ENCODE measurements at places on chromosomes 5 and 9.
A peak's percentile ranks its signal among the peaks of the same experiment; 100 is the strongest.

DNA sequence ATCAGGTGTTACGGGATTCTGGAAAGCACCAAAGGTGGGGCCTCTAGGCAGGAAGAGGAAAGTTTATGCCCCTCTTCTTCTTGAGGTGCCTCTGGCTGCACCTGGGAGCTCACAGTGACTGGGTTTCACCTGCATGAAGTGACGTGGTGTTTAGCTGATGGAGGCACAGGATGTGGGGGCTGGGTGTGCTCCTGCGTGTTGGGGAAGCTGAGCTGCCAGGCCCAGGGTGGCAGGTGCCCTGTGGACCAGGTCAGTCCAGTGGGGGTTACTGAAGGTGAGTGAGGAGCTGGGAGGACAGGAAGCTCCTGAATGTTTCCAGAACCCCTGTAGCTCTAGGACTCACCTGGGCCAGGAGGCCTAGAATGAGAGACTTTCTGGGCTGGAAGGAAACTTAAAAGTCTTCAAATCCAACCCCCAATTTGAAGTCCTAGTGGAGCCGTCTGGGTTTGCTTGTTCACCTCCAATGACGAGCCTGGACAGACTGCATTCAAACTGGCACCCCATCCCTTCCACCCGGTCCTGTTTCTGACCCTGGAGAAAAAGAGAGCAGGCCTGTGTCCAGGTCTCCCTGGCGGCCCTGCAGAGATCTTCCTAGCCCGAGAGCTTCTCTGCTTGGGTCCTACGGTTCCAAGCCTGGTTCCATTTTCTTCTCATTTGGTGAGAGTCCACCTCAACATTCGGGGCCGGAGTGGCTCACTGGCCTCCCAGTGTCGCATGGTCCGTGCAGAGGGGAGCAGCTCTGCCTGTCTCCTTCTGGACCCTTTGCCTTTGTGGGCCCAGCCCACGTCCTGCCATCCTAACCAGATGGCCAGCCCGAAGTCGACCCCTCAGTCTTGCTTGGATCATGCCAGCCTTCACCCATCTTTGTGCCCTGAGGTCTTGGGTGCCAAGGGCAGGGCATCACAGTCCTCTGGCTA is 22.3 kb downstream of the TRAF1 start:
- no peak for DNase-seq

DNA sequence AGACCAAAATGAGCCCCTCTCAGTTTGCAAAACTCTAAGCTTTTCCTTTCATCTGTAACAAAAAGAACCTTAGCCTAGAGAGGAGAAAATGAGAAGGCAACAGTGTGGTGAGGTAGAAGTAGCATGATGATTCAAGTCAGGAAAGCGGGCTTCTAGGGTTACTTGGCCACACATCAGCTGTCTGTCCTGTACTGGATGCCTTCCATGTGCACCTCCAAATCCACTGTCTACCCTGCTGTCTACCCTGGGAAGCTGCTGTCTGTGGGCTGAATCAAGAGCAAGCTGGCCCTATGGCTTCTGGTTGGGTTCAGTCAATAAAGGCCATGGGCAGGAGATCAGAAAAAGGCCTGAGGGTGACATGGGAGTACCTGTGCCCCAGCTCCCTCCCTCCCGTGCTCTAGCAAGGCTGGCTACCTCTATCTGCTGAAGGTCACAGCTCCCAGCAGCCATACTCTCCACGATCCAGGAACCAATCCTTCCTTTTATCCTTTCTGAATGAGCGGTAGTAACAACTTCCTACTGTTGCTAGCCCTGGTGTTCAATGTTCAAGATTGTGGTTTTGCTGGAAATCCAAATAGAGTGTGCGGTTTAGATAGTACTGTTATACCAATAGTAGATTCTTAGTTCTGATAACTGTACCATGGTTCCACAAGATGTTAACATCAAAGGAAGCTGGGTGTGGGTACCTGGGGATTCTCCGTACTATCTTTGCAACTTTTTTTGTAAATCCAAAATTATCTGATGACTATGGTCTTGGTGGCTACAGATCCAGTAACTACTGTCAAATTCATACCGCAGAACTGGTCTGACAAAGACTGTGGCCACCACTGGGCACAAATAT is 191.0 kb downstream of the ESM1 start:
- no peak for DNase-seq

- DNase-seq, result no peak
Measured at GRCh38 chr5:150783422-150783928, 4.9 kb downstream of the SMIM3 start.

DNA sequence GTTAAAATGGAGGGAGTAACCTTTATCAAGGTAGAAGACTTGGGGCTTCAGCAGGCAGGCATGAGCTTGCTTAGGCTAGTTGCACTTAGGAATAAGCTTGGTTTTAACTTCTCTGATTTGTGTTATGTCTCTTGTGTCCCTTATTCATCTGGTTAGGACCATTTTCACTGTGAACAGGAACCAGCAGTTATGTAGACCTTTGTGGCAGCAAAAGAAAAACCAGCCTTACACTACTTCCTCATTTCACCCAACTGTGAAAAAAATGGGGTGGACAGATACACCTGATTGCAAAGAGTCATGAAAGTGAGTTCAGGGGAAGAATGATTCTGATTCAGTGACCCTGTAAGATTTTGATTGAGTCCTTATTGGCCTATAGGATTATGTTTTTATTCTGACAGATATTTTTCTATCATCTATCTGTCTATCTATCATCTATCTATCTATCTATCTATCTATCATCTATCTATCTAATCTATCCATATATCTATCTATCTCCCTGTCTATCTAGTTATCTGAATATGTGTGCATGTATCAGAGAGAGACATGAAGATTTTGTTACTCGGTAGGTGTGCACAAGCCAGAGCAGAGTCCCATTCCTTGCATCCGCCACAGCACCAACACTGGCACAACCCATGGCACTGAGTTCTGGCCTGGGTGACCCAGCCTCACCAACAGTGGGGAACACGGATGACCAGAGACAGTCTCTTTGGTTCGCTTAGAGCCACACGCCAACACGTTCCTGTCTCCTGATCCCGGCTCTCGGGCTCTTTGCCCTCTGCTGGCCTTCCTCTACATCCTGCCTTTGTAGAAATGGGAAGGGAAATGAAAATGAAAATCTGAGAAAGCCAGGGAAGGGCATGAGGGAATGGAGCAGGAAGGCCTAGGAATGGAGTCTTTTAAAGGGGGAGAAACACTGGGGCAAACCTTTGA is 1.3 kb upstream of the ZNF366 start:
- DNase-seq, result no peak

DNA sequence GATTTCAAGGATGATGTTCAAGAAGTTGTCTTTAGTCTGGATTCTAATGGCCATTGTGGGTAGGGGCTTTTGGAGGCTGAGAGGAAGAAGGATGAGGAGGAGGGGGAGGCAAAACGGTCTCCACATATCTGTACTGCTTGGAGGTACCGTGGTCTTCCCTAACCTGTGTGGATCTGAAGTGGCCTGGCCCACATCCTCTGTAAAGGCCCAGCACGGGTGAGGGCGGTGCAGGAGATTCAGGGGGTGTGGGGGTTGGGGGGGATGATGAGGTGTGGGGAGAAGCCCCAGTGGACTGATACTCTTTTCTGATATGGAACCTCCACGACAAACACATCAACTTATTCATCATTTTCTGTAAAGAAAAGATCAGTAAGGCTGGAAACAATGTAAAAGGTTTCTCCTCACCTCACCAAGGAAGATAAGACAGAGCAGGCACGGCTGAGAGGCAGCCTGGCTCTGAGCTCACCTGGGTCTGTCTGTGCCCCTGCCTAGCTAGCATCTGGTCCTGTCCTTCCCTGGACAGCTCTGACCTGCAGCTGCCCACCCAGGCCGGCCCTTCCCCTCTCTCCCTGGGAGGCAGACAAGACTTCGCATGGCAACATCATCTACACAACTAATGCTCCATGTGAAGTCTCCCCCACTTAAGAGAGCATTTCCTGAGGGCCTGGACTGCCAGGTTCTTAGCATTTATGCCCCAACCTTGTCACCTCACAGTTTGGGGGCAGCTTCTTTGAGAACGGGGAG is 5.6 kb upstream of the IL3 start:
- no peak for DNase-seq

DNA sequence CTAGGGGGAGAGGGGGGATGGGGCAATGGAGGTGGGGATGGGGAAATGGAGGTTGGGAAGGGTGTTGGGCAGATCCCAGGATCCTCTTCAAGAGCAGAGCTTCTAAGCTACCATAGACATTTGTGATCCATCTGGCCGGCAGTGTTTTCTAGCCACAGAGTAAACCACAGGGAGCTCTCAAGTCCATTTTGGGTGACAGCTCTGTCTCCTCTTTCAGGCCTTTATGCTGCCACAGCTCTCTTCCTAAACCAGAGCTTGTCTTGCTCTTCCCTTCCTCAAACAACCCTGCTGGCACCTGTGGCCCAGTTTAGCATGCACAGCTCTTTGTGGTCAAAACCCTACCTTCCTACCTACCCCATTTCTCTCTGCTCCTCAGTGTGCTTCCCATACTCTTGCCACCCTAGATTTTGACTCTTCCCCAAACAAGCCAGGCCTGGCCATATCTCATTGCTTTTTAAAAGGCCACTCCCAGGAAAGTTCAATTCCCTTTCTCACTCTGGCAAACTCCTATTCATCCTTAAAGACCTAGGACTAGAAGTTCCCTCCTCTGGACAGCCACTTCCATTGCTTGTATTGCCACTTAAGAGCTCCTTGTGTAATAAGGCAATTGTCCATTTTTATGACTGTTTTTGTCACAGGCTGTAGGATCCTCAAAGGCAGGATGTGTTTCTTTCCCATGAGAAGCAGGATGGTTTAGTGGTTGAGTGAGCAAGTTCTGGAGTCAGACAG is 84.3 kb upstream of the PANK3 start:
- no peak for DNase-seq

DNA sequence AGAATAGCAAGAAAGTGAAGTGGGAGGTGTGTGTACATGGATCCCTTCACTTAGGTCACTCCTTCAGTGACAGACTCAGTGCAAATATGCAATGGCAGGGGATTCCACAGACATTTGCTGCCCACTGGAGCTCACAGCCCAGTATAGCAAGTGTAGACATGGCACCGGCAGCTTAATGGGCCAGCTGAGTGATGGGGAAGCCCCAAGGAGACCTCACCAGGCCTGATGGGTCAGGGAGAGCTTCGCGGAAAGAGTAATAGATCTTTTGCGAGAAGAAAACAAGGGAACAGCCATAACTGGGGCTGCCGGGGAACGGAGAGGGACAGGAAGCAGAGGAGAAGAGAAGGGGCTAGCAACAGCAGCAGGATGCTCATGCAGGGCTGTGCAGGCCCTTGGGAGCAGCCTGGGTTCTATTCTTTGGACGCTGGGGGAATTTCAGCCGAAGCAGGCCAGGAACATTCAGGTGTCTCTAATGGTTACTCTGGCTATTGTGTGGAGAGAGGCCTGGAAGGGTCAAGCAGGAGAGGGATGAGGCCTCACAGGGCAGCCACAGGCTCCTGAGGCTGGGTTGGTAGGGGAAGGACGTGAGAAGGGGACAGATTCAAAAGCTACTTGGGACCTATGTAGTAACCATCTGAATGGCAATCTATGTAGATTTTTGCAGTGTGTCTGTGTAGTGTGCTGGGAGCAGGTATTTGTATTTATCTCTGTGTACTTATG is 27.0 kb downstream of the TCF7 start:
- DNase-seq, result no peak

- no peak for DNase-seq
Measured at GRCh38 chr9:589723-590122, 251.8 kb upstream of the DMRT1 start.

- no peak for DNase-seq
Measured at GRCh38 chr5:50968356-50969149, 302.1 kb downstream of the PARP8 start.

- peak; percentile 9 for DNase-seq
Measured at GRCh38 chr5:168529374-168530234, 499 bp downstream of the FBLL1 start.

- DNase-seq, result peak; percentile 7
Measured at GRCh38 chr9:125409637-125410521, 148.3 kb downstream of the GAPVD1 start.

DNA sequence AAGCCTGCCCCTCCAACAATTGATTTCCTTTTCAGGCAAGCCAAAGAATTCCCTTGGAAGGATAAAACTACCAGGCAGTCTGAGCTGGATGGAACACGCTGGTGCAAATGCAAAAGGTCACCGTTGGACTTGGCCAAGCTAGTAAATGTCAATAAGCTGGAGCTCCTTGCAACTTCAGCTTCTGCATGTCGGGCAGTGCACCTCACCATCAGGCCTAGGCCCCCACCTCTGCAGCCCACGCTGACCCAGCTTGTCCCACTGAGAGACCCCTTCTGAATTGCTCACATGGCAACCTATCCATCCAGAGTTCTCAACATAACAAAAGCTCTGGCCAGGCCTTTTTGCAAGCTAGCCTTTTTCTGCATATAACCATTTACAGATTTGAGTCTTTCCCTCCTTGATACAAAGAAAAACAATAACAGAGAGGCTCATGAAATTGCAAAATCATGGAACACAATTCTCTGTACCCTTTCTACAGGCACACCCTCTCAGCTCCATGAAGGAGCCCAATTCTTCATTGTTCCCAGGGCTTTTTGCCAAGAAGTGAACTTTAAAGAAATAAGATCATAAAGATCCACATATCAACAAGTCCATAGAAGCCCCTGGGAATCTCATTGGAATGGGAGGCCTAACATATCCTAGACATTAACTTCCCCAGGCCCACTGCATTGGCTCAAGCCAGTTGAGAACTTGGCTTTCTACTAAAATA is 123.9 kb upstream of the SLIT3 start:
- DNase-seq, result no peak

GRCh38 chr5:107889387-107889786 is 218.7 kb upstream of the EFNA5 start:
- no peak for DNase-seq

DNA sequence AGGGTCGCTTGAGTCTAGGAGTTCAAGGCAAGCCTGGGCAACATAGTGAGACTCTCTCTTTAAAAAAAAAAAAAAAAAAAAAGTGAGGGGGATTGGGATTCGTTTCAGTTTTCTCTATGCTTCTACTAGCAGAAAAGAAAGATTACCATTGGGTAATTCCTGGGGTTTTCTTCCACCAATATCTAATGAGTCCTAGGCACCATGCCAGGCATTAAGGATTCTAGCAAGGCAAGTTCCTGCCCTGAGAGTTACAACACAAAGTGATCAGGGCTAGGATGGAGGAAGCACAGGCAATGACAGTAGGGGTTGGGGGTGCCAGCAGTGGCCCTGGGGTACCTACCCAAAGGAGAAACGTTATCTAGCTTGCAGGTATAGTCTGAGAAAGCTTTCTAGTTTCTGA is 90.8 kb downstream of the PCDH1 start:
- DNase-seq, result no peak

DNA sequence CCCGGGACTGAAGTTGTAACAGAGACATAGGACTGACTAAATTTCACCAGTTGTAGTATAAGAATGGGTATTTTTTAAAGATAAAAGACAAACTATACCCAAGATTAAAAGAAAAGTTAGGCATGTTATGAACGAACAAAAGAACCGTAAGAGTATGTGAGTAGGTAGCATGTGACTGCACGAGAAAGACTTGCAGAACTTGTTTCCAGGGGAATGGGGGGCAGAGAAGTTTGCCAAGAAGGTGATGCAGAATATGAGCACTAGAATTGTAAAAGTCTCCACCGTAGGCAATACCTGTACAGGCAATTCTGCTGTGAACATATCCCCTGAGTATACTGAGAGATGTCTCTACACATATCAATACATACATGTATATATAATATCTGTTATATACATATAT is 614.7 kb downstream of the PRELID2 start:
- DNase-seq, result no peak

Data from activated T-cell treated with anti-CD3 and anti-CD28 coated beads for 4 hours (primary cell).